ENCODE measurements at places on chromosomes 5 and 9.

DNA sequence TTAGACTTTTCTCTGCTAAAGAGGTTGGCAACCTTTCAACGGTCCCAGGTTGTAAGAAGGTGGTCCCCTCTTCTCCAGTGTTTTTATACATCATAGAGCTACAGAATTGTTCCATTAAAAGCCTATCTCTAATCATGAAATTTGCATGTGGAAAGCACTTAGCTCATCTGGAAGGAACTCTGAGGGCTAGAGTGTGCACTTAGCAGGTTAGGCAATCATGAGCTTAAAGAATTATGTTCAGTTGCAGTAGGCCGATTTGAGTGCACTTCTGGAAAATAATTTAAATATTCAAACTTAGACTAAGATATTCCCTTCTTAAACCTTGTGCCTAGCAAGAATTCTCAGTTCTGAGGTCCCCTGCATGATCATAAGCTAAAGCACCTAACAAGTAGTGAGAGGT is 468.7 kb downstream of the SPATA31D1 start:
- no peak for DNase-seq

GRCh38 chr9:81896070-81896469 is 32.2 kb upstream of the SPATA31D4 start:
- DNase-seq: no peak

DNA sequence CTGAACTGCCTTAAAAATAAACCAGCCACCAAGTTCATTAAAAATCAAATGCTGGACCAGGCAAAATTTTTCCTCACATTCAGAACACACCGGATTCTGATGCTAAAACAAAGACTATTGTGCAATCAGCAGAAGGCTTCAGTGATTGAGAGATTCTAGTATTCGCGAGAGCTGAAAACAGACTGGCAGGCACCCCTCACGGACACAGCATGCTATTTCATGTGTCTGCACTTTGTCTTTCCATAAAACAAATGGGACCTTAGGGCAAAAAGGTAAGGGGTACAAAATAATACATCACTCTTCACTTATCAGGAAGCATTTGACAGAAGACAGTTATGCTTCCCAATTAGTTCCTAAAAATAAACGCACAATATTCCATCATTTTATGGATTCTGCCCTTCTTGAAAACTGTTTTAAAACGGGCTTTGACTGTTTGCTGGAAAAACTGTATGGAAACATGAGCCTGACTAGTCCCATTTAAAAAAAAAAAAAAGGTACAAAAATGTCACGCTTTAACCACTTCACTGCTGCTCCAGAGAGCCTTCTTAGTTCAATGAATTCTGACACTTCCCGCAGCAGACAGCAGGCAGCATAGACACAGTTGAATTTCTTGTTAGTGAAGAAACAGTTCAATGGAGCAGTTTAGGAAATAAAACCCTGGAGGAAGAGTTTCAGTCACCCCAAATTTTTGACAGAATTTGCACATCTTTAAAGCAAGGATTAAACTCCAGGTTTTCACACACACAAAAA is 99.2 kb downstream of the MED27 start:
- DNase-seq: no peak

- no peak for DNase-seq
Measured at GRCh38 chr5:33734537-33734936, 157.3 kb downstream of the ADAMTS12 start.

- DNase-seq: no peak
Measured at GRCh38 chr9:95425910-95426551, 90.7 kb downstream of the PTCH1 start.

DNA sequence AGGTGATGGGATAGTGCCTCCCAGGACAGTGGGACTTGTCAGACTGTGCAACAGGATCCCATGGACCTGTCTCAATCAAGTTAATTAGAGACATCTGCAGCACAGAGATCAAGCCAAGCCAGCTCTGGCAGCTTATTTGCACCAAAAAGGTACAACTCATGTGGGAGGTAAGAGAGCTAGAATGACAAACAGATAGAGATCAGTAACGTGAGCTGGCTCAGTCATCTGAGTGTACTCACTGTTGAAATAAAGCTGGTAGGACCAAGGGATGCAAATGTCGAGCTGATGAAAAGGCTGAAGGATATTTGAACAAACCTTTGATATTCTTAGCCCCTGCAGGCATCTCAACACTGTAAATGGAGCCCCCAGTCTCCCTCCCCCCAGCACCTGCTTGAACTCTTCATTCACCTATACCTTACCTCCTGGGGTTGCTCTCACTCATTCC is 198.1 kb downstream of the EFNA5 start:
- no peak for DNase-seq

DNA sequence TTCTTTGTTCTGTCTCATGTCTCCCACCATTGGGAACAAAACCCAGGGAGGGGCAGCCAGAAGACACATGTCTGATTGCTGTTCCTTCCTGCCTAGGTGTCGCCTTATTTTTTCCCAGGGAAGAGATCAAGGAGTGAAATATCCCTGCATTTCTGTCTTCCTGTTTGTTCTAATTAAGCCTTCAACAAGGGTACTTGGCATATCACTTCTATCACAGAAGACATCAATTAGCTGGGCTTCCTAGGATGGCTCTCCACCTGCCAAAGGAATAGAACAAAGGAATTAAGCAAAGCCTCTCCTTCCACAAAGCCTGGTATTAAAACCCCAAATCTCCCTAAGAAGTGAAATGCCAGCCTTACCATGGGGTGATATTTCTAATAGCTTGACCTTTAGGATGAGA is 299.5 kb upstream of the CD180 start:
- DNase-seq: no peak

GRCh38 chr9:121598965-121599871 is 52.2 kb upstream of the DAB2IP start:
- DNase-seq: no peak

DNA sequence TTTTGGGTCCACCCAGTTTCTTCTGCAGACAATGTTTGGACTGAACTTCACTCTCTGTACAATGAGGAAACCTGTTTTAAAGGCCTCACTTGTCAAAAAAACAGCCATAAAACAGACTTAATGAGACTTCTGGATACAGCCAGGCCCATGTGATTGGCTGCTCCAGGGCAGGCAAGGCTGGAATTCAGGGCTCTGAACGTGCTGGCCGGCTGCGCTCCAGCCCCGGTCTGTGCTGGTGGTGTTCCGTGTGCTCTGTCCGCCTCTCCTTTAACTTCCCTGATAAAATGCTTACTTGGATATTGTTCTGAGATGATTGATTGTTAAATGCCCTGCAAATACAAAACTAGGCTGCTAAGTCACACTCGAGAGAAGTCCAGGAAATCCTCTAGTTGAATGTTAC is 131.2 kb upstream of the KLF4 start:
- DNase-seq: no peak

DNA sequence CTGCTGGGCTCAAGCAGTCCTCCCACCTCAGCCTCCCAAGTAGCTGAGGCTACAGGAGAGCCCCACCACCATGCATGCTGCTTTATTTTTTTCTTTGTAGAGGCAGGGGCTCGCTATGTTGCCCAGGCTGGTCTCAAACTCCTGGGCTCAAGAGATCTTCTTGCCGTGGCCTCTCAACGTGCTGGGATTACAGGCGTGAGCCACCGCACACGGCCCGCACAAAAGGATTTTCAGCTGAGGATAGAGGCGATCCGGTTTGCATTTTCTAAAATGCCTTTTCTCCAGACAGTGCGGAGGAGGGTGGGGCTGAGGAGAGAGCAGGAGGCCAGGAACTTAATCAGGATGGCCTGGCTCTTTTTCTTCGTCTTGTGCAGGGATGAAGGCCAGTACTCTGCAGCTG is 6.9 kb downstream of the HRH2 start:
- no peak for DNase-seq

- no peak for DNase-seq
Measured at GRCh38 chr9:130172161-130172857, at the start of gene NCS1. NCS1 (plus strand) TSS chr9:130172404; CDS start chr9:130172664, 260 bp downstream.

DNA sequence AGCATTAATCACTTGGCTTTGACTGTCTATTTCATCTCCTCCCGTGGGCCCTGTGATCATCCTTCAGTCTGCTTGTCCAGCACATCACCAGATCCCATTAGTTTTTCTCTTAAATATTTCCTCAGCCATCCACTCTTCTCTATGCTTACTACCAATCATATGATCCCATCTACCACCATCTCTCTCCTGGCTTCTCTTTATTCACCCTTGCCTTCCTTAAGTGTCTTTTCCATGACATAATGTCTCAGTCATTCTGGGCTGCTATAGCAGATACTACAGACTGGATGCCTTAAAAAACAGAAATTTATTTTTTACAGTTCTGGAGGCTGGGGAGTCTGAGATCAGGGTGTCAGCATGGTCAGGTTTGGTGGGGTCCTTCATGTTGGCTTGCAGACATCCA is 208.4 kb upstream of the PPP1R2B start:
- DNase-seq: no peak

DNA sequence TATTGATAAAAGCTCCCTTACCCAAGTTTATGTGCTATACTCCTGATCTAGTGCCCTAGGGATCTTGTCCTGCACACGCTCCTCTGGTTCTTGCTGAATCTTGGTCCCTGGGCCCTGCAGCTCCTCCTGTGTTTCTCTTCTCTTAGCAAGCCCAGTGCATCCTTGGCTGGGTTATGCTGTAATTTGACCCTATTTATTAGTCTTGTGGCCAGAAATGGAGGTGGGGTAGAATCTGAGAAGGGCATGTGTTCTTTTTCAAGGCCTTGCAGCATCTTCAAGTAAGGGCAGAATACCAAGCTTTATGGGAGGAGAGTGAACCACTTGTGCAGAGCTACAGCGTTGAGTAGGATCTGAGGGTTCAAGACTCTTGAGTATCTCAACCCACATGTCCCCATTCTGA is 366.8 kb downstream of the FAM170A start:
- DNase-seq: no peak

- no peak for DNase-seq
Measured at GRCh38 chr5:36277521-36278176, 24.1 kb downstream of the RANBP3L start.

GRCh38 chr9:69045821-69046220 is 10.3 kb downstream of the FXN start:
- no peak for DNase-seq

GRCh38 chr5:10702040-10702629 is 58.9 kb downstream of the DAP start:
- no peak for DNase-seq

DNA sequence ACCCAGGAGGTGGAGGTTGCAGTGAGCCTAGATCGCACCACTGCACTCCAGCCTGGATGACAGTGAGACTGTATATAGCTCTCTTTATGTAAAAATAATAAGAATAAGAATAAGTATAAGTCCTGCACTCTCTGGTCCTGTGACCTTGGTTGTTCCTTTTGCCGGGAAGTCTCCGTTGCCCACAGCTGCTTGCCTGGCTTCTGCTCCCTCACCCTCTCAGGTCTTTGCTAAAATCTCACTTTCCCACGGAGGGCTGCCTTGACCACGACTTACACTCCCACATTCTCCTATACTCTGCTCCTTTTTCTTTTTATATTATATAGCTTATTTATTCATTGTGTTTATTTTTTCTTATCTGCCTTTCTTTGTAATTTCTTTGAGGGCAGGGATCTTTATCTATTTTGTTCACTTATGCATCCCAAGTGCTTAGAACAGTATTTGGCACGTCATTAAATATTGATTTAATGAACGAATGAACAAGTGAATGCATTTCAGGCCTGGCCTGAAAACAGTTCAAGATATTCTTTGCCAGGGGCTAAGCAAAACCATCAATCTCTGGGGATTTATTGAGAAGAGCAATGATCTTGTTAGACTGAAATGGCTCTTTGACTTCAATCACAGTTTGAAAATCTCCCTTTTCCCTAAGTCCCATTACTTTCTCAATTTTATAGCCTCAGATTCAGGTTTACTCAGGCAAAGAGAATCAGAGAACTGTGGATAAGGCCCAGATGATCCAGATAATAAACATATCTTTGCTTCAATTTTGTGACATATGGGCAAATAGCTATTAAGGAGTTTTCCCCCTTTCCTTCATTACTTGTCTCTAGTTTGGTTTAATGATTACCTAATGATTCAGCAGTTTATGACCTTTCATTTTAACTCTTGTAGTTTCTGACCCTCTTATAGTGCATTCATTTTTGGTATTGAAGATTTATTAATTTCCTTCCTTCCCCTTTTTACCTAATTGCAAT is 60.8 kb upstream of the TMC1 start:
- DNase-seq: no peak

- no peak for DNase-seq
Measured at GRCh38 chr5:130290219-130290618, 386.0 kb downstream of the CHSY3 start.

DNA sequence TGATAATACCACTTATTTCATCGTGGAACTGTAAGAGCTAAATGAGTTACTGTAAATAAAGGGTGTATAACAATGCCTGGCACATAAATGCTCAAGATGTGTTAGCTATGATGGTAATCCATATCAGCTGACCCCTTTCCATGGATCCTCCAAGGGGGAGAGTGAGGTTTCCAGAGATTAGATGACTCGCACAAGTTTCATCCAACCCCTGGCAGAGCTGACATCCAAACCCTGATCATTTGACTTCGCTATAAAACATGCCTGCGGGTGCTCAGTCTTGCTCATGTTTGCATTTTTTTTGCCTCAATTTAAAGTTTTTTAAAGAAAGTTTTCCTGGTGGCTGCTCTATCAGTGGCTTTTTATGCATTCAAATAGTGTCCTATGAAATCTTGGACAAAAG is 145.7 kb upstream of the SMIM23 start:
- no peak for DNase-seq

- DNase-seq: no peak
Measured at GRCh38 chr9:98280574-98280973, 25.1 kb upstream of the TBC1D2 start.

DNA sequence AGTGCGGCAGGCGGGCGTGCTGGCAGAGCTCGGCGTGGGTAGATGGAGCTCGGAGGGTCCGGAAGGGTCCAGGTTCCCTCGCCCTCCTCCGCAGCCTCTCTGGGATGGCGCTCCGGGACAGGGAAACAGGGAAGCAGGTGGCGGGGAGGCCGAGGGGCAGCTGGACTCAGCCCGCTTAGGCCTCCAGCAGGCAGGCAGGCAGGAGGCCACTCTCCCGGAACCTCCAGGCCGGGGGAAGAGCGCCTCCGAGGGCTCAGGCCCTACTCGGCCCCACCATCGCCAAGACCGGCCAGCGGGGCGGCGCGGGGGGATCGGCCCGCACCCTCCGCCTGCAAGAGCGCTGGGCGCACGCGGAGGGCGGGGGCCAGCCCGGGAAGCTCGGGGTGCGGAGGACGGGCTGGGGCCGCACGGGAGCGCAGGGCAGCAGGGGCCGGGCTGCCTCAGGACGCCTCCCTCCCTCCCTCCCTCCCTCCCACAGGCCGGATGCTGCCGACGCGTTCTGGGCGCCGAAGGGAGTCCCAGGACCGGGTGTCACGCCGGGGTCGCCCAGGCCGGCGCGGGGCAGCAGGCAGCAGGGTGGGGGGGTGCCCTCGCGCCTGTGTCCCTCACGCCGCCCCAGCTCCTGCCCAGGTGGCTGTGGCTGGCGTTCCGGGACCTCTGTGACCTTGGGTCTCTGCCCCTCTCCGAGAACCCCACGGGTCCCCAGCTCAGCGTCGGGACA is 977 bp downstream of the MGAT4B start:
- DNase-seq: no peak

DNA sequence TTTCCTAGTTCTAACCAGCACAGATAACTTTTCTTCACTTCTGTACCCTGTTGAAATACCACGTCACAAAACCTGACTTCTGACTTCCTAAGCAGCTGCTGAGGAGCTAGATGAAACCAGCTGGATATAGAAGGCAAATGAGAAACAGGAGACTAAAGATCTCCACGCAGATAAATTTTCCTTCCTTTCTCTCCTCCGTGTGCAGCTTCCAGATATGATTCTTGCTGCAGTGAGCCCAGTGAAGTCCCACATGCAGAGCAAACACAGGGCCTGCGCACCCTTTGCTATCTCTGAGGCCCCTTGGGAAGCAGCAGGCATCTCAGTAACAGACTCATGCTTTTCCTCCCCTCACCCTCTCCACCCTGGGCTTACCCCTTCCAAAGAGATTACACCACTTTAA is 1638.3 kb downstream of the MAT2B start:
- DNase-seq: no peak

- no peak for DNase-seq
Measured at GRCh38 chr5:38166832-38167231, 91.5 kb upstream of the EGFLAM start.
